Frontal cortex (tissue), 4 donors: ENCODE measurements at places on chromosomes 12 and 14. TPM values are rescaled to one million over a fixed set of nuclear protein-coding genes. Genes with fewer than 3 reads are reported as not detected.

Gene IAPP
- under 0.01 TPM for total RNA-seq

Gene HIP1R
- total RNA-seq: 88.0 TPM

Gene TRIM9
- 28.5 TPM for total RNA-seq

Gene SYNE2
- 109 TPM for total RNA-seq

- peak; percentile 52 for DNase-seq
These were observed 427 bp upstream of the TMEM120B start for GRCh38 chr12:121712190-121712460.

DNA sequence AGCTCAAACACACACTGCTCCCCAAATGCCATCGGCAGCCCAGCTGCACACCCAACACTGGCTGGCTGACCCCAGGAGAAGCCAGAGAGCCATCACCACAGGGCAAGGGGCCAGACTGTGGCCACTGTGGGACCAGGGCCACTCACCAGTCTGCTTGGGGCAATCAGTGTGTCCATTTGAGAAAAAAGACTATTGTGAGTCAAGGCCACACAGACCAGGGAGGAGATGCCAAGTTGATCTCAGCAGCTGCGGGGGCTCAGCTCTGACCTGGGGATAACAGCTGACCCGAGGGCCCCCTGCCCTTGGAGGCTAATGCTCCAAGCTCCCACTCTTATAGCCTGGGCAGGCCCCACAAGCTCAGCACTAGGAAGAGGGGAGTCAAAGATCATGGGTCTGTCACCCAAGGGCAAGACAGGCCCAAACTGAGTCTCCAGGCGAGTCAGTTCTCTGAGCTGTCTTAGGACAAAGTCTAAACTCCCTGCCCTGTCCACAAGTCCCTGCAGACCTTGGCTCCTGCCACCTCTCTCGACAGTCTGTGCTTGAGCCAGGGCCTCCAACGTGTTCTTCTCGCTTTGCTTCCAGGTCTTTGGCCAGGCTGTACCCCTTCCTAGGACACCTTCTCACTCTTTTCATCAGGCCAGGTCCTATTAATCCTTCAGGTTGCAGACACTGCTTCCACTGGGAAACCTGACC, 30.1 kb upstream of the PNMA1 start:
- no peak for DNase-seq

DNA sequence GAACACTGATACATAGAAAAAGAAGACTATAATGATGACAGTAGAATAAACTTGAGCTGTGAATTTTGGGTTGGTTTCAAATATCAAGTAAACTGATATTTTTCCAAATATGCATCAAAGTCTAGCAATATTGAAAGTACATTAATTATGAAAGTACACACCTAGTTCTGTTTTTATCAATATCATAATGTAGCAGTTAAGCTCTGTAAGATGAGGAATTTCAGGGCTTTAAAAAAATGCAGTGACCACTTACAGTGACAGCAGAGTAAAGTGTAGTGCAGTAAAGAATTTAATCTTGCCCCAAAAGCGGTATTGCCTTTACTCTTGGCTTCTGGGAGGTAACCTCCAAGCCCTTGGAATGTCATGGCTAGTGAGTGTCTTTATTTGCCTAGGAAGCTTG, 102.9 kb upstream of the ABCD2 start:
- DNase-seq: no peak
